NCI-H526 (cell line): ENCODE measurements at places on chromosomes 2 and 18.

DNA sequence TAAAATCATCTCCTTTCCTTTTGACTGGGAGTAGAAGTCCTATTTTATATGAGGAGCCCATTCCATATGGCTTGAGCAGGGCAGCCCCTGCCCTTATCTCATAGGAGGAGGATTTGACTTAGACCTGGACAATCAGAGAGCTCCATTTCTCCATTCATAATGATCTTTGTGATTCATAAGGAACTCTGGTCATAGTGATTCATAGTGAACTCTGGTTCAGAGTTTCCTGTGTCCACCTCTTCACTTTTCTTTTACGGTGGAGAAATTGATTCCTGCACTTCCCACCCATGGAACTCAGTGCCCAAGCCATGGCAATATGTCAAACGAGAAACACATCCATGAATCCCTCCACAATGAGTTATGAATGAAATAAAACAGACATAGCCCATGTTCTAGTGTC, 12.8 kb upstream of the MYO3B start:
- no peak for DNase-seq

GRCh38 chr2:44965684-44966083, 24.2 kb downstream of the SIX3 start:
- DNase-seq = no peak

GRCh38 chr2:96541398-96542152, 5.0 kb downstream of the ARID5A start:
- DNase-seq = no peak

DNA sequence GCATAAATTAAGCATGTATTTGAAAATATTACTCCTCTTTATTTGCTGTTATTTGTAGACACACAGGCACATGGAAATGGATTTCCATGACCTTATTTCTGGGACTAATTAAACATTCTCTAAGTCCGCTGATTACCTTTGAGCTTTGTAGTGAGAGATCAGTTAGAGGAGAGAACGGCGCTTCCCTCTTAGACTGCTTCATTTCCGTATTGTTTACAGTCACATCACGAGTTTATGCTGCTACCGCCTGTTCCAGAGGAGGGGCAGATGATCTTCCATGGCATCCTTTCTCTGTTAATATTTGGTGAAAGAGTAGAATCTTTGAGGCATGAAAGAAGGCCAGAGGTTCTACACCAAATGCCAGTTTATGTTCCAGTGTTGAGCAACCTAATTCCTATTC, 404.4 kb downstream of the TRIB2 start:
- no peak for DNase-seq

- DNase-seq = no peak
Measured at GRCh38 chr2:112787729-112788393, 3.6 kb upstream of the IL1A start.
